GM13976 (cell line): ENCODE measurements at places on chromosomes 6 and 20.

GRCh38 chr20:16713066-16713465 lies 16.8 kb upstream of the SNRPB2 start:
- no peak for DNase-seq

GRCh38 chr6:109102762-109103161 lies 7.5 kb downstream of the CEP57L1 start:
- no peak for DNase-seq

DNA sequence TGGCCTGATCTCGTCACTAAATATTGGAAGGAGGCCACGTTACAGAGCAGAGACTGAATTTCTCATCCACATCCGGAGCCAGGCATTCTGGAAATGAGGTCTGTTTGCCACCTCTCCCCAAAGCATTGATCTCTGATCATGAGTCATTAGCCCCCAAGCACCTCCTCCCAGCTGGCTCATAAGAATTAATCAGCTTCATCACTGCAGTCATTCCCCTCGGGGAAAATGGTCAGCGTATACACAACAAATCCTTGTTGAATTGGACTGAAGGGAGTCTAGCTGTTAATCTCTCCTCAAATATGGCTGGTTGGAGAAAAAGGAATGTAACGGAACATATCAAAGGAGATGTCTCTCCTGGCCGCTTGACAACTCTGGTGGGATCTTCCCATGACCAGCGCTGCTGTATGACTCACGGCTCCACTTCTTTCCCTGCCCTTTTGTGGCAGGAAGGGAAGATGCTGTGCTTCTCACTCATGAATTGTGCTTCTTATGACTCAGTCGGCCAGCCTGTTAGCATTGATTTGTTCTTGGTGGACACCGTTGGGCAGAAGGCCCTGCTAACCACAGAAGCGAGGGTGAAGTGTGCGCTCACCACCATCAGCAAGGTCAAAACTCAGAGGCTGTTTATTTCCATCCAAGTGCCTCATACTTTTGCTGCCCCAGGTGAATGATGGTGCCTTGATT lies 76.7 kb downstream of the RNF182 start:
- DNase-seq, result no peak

DNA sequence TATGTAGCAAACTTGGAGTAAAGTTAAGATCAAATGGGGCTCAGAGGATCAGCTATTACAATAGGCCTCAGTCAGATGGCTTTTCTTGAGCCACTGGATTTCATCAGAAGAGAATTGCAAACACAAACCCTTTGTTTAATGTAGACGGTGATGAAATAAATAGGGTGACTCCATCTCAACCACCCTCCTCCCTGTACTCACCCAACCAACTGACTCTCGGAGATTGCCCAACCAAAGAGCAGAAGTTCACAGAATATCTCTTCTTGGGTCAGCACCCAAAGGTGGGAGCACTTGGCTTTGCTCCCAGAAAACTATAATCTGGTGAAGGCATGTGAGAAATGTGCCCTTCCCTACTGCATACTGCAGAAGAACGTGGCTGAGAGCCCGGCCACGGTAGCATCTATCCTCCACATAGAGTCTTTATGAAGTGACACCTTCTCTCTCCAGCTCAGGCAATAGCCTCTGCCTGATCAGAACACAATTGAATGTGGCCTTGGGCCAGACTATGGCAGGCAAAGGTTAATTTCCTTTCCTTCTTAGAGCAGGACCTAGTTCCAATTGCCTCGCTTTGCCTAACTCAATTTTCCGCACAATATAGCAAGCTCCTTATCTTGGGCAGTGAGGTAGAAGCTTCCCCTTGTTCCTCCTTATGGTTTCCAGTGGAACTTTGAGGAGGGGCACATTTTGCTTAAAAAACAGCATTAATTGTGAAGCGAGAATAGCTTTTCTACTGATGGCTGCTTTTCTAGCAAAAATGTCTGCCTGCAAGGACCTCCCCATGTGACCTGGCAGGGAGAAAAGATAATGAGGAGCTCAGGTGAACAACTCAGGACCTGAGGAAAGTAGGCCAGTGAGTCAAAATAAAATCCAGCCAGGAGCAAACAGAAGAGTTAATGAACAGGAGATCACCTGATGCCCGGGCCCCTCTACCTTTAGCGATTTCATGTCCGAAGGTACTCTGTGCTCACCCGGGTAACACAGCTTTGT lies 79.4 kb downstream of the GFOD1 start:
- DNase-seq, result no peak

DNA sequence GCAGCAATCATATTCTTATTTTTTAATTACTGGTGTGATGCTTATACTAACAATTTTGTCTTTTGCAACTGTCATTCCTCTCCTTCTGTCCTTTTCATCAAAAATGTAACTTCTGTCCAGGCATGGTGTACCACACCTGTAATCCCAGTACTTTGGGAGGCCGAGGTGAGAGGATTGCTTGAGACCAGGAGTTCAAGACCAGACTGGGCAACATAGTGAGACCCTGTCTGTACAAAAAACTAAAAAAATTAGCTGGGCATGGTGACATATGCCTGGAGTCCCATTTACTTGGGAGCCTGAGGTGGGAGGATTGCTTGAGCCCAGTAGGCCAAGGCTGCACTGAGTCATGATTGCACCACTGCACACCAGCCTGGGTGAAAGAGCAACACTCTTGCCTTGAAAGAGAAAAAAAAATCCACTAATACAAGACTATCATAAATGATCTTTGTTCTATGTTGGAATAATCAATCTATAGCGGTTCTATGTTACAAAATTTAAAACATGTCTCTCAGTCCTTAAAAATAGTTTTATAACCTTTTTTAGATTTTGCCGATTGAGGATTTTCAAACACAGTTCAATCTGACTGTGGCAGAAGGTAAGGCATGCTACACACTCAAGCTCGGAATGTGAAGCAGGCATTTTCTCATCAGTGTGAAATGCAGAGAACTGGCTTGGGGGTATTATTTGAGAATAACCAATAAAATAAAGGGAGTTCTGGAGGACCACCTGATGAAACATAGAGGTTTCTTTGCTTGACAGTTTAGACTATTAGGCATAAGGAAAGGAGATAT lies 70.4 kb downstream of the ENPP1 start:
- DNase-seq, result no peak
